ENCODE measurements at places on chromosomes 7 and 10.

- DNase-seq: no peak
Measured at GRCh38 chr7:92633211-92633906, 43.2 kb upstream of the FAM133B start.

DNA sequence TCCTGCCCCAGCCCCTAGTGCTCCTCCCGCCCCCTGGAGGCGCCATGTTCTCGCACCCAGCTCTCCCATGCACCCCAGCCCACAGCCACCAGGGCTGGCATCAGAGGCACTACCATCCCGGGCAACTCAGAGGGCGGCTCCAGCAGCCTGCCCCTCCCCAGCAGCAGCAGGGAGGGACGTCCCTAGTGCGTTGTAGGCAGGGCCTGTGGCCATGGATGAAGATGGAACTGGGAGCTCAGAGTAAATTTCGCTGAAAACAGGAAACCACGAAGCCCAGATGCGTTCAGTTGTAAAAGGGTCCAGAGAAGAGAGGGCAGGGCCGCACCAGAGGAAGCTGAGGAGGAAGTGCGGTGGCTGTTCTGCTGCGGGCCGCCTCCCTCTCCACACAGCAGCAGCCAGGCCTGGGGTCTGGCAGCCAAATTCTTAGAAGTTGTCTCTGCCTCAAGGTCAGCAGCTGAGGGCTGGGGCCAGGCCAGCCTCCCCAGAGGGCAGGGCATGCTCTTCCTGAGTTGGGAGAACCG is 24.6 kb downstream of the VSIR start:
- DNase-seq: peak; percentile 36

DNA sequence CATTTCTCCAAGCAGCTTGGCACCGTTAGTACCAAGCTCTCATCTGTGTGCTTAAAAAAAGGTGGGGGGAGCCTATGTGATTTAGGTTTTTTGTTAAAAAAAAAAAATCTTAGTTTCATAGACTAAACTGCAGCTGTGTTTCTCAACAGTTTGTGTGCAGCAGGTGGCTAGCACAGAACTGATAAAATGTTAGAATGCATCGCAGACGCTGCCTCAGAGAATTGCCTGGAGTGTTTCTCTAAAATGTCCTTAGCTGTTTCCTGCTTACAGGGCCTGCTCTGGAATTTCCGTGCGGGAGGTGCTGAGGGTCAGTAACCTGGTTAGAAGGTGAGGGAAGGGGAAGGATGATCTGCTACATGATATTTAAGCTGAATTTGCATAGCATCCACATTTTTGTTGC is 268.9 kb downstream of the PLXDC2 start:
- DNase-seq: no peak

- DNase-seq: no peak
Measured at GRCh38 chr7:28761505-28761904, 196.6 kb downstream of the TRIL start.

DNA sequence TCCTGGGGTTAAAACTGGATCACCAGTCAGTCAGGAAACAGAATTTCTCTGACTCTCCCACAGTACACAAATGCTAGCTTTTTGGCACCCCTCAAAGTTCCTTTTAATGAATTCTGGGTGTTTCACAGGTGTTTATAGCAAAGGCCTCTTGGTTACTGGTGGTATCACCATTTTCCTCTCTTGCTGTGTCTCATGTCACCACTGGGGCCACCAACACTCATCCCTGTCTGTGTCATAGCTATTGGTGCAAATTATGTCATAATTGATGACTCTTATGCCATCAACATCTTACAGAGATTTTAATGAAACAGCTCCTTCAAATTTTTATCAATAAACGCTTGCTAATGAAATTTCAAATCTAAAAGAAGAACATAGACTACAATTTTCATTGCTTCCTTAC is 27.7 kb upstream of the OSBPL3 start:
- DNase-seq: no peak

GRCh38 chr7:17640730-17641377 is 299.4 kb downstream of the SNX13 start:
- DNase-seq: no peak

DNA sequence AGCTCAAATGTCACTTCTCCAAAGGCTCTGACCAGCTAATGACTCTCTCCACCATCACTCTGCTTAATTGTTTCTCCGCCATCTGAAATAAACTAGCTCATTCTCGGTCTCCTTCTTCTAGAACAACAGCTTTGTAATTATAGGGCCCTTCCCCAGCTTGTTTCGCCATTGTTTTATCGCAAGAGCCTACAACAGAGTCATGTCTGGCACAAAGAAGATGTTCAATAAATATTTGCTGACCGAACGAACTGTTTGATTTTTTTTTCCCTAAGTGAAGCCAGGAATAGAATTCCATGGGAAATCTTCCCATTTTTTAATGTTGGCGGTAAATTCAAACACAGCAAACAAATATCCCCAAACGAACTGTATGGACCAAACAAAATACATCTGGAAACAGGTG is 63.8 kb upstream of the NMT2 start:
- no peak for DNase-seq

GRCh38 chr10:4301291-4302045 is 516.5 kb upstream of the KLF6 start:
- no peak for DNase-seq

GRCh38 chr10:2798336-2799022 is 268.9 kb upstream of the PFKP start:
- no peak for DNase-seq

- DNase-seq: no peak
Measured at GRCh38 chr10:52334595-52334994, 20.5 kb downstream of the DKK1 start.

DNA sequence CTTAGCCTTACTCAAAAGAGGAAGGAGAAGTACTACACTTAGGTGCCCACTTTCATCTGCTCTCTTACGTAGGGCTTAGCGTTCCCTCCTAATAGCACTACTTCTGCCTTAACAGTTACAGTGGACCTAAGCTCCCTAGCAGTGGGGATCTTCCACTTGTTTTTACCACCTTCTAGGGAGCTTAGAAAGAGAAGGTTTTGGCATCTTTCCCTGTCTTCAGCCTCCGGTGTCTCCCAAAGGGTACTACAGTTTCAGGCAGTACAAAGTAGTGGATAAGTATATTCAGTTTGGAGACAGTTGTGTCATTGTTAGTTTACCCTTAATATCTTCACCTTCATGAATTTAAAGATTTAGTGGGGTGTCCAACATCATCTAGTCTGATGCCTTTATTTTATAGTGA is 14.6 kb downstream of the CHRM2 start:
- DNase-seq: no peak

- no peak for DNase-seq
Measured at GRCh38 chr7:17150018-17150417, 148.4 kb upstream of the AHR start.

- DNase-seq: no peak
Measured at GRCh38 chr7:13007331-13007730, 319.9 kb downstream of the ARL4A start.

- DNase-seq: no peak
Measured at GRCh38 chr10:5023177-5023805, 19.6 kb upstream of the AKR1C2 start.

DNA sequence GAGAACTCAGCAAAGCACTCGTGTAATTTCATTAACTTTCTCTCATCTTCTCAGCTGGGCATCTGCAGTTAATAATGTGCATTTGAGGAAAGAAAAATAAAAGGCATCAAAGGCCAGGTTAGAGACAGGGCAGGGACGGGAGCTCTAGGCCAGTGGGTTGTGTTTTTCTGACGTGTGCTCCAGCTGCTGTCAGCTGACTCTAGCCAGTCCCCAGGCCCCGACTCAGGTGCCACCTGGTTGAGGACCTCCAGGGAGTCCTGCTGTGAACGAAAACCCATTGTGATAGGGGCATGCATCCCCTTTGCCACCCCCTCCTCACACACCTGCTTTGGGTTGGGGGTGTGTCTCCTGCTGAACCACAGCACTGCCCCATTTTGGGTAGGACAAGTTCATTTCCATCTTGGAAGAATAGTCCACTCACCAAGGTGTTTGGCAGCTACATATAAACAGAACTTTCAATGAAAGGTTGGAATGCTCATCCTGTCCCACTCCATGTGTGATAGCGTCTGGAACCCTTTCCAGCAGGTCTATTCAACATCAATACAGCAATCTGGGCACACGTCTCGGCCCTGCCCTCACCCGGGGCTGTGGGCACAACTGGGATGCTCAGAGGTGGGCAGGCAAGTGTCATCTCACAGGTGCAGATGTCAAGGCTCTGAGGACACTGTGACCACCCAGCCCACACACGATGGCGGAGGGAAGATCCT is 146.1 kb upstream of the FAM20C start:
- no peak for DNase-seq

- no peak for DNase-seq
Measured at GRCh38 chr7:18496341-18496700, 772 bp downstream of the HDAC9 start.

DNA sequence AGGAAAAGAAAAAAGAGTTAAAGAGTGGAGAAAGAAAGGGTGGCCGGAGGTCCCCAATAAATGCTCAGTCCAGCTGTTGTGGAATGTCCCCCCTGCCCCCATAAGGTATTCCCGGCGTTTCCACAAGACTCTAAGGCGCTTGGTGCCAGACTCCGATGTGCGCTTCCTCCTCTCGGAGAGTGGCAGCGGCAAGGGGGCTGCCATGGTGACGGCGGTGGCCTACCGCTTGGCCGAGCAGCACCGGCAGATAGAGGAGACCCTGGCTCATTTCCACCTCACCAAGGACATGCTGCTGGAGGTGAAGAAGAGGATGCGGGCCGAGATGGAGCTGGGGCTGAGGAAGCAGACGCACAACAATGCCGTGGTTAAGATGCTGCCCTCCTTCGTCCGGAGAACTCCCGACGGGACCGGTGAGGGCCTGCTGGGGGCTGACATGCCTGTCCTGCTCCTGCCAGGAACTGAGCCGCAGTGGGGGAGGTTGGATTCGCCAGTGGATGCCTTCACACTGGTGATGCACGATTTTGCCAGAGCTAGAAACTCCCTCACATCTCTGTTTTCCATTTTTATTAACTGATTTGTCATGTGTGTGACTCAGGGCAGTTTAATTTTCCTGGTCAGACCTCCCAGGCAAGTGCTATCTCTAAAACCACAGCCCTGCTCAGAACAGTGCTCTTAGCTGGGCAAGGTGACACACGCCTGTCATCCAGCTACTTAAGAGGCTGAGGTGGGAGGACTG is 34.2 kb downstream of the TACR2 start:
- no peak for DNase-seq

Measured in amygdala (tissue), 56 donors.